Gastrocnemius medialis (tissue), 4 donors: ENCODE measurements at places on chromosomes 3 and 15. TPM values are rescaled to one million over a fixed set of nuclear protein-coding genes. Genes with fewer than 3 reads are reported as not detected.

DNA sequence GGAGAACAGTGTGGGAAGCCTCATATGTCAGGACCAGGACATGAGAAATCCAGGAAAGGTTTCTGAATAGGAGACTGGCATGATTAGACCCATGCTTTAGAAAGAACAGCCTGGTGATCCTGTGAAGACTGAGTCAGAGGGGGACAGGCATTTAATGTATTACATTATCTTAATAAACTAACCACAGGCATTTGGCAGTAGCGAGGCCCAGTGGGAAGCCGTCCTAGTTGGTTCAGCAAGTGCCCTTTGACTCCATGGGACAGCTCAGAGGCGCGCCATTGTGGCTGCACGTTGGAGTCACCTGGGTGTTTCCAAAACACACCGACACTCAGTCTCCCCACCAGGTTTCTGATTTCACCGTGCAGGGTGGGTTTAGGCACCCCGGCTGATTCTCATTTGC, 90.5 kb upstream of the DGKG start:
- no peaks in the 10 kb centered on the region for H3K27me3 ChIP-seq
- H3K4me3 ChIP-seq, result no peak overlapping the region
- no peak for DNase-seq
- no peaks in the 10 kb centered on the region for H3K4me1 ChIP-seq
- no peak overlapping the region for H3K27ac ChIP-seq
- no peaks in the 10 kb centered on the region for H3K36me3 ChIP-seq

DNA sequence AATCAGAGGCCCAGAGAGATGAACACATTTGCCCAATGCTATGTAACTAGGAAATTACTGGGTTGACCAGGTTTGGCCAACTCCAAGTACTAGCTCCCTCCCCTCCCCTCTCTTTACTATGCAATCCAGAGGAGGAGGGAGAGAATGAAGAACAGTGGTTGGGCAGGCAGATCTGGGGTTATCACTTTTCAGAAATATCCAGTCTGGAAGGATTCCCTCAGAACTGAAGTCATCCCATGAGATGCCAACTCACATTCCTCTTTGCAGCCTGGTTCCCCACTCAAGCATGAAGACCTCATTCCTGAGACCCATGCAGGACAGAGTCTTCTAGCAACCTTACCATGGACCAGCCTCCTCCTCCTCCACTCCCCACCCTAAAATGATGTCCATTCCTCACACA, 201.1 kb downstream of the TLE3 start:
- no peak overlapping the region for H3K4me3 ChIP-seq
- H3K4me1 ChIP-seq, result peaks cover 13% of the 10 kb centered on the region
- H3K36me3 ChIP-seq, result no peaks in the 10 kb centered on the region
- no peaks in the 10 kb centered on the region for H3K27me3 ChIP-seq

DNA sequence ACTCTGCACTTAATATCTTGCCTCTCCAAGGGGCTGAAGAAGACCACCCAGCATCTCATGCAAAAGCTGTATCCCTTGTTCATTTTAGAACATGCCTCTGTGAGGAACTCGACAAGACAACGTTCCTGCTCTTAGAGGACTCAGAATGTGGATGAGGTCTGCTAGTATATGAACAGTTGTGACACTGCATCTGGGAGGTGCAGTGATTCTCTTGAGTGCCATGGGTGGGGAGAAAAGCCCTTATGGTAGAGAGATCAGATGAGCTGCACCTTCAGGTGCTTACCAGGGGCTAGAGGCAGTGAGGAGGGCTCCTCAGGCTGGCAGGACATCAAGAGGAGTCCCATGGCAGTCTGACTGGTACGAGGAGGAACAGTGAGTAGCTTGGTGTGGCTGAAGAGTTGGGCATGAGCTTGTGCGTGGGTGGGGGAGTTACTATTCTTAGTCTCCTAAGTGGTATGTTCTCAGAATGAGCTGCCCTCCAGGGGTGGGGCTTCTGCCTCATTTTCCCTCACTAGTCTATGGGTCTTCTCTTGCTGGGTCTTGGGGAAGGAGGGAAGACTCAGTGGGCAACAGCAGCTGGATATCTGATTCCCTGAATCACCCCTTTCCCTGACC, 56.7 kb upstream of the ATP2B2 start:
- DNase-seq, result no peak
- no peak overlapping the region for H3K27ac ChIP-seq
- H3K36me3 ChIP-seq, result no peaks in the 10 kb centered on the region

- no peaks in the 10 kb centered on the region for H3K36me3 ChIP-seq
- H3K4me3 ChIP-seq, result no peak overlapping the region
- DNase-seq, result no peak
- H3K27ac ChIP-seq, result no peak overlapping the region
- no peaks in the 10 kb centered on the region for H3K27me3 ChIP-seq
- no peaks in the 10 kb centered on the region for H3K4me1 ChIP-seq
Measured at GRCh38 chr3:182501856-182502255, 291.4 kb upstream of the ATP11B start.

- peaks cover 22% of the 10 kb centered on the region for H3K4me1 ChIP-seq
- no peaks in the 10 kb centered on the region for H3K27me3 ChIP-seq
- H3K36me3 ChIP-seq, result no peaks in the 10 kb centered on the region
- H3K27ac ChIP-seq, result no peak overlapping the region
Measured at GRCh38 chr3:184713040-184713355, 1.1 kb upstream of the MAGEF1 start.

DNA sequence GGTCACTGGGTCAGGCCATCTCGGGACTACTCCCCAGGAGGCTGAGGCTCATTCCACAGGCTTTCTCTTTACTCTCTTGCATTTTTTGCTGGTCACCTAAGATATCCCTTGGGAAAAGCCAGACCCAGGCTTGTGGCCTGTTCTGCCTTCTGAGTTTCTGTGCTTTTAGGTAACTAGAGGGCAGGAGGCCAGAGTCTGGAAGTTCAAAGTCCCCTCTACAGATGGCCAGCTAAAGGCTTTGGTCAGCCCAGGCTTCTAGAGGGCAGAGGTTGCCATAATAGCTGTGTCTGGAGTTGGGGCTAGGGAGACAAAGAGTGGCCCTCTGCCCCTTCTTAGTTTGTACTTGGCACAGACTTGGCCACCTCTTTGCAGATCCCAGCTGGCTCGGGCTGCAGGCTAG, 8.4 kb upstream of the PARP6 start:
- DNase-seq, result no peak
- H3K4me1 ChIP-seq, result no peaks in the 10 kb centered on the region
- H3K27ac ChIP-seq, result no peak overlapping the region

DNA sequence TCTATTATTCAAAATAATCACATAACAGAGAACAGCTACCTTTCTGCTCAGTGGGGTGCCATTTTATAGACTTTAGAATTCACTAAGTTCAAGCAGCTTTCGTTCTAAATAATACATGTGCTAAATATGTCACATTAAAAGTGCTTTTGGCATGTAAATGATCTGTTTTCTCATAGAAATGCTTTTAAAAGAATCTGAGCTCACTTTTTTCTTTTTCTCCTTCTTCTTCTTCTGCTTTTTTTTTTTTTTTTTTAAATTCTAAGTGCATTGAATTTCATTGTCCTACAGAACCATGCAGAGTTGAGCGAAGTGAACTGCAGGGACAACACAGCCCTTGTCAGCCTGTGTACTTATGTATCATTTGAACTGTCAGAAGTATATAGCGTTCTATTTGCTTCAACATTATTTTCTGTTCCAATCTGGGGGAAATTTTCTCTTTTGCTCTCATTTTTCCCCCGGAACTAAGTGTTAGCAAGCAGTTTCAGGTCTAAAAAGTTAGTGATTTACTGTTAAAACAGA, 193.8 kb upstream of the TMCO5A start:
- DNase-seq, result no peak
- H3K4me1 ChIP-seq, result no peaks in the 10 kb centered on the region
- H3K27me3 ChIP-seq, result no peaks in the 10 kb centered on the region
- no peak overlapping the region for H3K27ac ChIP-seq

GRCh38 chr3:72322264-72322976, 525.8 kb downstream of the SHQ1 start:
- no peaks in the 10 kb centered on the region for H3K36me3 ChIP-seq
- no peaks in the 10 kb centered on the region for H3K27me3 ChIP-seq
- DNase-seq, result no peak
- no peak overlapping the region for H3K4me3 ChIP-seq

DNA sequence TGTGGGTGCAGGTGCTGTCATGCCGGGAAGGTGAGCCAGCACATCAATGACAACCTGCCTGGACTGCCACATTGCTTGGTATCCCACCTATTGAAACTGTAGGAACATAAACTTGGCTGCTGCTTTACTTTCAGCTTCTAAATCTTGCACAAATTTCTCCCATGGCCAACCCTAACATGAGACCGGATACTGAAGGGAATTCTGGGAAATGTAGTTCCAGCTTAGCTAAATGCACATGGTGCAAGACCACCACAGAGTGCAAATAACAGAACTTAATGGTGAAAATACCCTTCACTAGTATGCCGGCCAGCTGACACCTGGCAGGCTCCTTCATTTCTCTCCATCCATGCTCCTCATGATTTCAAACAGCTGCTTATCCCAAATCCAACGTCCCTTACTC, 247.4 kb downstream of the ARRDC4 start:
- no peak overlapping the region for H3K4me3 ChIP-seq
- H3K27me3 ChIP-seq, result no peaks in the 10 kb centered on the region
- no peak for DNase-seq
- no peaks in the 10 kb centered on the region for H3K4me1 ChIP-seq
- no peak overlapping the region for H3K27ac ChIP-seq

- peak overlapping the region; percentile 81 for H3K27ac ChIP-seq
- peaks cover 85% of the 10 kb centered on the region for H3K4me1 ChIP-seq
- no peaks in the 10 kb centered on the region for H3K36me3 ChIP-seq
- no peak overlapping the region for H3K4me3 ChIP-seq
- peak; percentile 95 for DNase-seq
Measured at GRCh38 chr3:12954891-12955650, 113.7 kb upstream of the RPL32 start.

GRCh38 chr3:154480033-154480432, 50.0 kb upstream of the GPR149 start:
- no peak overlapping the region for H3K27ac ChIP-seq
- no peaks in the 10 kb centered on the region for H3K36me3 ChIP-seq
- H3K4me3 ChIP-seq, result no peak overlapping the region
- H3K4me1 ChIP-seq, result no peaks in the 10 kb centered on the region
- no peaks in the 10 kb centered on the region for H3K27me3 ChIP-seq

- no peak for DNase-seq
- no peaks in the 10 kb centered on the region for H3K27me3 ChIP-seq
- H3K27ac ChIP-seq, result no peak overlapping the region
- H3K36me3 ChIP-seq, result no peaks in the 10 kb centered on the region
- no peak overlapping the region for H3K4me3 ChIP-seq
Measured at GRCh38 chr3:183381179-183381578, 47.2 kb downstream of the MCF2L2 start.

DNA sequence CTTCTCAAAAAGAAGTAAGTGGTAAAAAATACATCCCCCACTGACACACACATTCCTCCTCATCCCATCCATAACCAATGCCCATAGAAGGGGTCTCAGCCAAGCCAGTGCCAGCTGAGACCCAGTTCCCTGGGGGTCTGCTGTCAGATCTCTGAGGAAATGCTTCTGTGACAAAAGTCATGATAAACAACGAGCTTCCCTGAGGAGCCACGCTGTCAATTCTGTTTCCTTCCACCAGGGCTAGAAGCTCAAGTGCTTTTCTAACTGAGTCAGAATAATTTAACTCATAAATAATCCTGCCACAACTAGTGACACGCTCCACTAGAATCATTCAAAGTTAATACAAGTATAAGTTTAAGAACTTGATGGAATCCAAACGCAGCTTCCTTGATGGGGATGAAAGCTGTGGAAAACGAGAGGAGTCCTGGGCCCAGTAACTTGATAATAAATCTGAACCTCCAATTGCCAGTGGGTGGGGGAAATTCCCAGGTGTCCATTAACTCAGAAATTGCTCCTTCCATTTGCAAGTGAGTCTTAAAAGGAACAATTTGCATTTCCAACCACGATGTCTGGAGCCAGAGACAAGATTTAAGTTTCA, 348.7 kb upstream of the LMCD1 start:
- no peak for DNase-seq
- H3K4me3 ChIP-seq, result no peak overlapping the region
- no peaks in the 10 kb centered on the region for H3K36me3 ChIP-seq
- H3K27me3 ChIP-seq, result no peaks in the 10 kb centered on the region

GRCh38 chr3:107651782-107652181, 129.0 kb downstream of the BBX start:
- no peak overlapping the region for H3K27ac ChIP-seq
- DNase-seq, result no peak
- peaks cover 14% of the 10 kb centered on the region for H3K4me1 ChIP-seq
- H3K36me3 ChIP-seq, result no peaks in the 10 kb centered on the region
- no peaks in the 10 kb centered on the region for H3K27me3 ChIP-seq

GRCh38 chr3:45048244-45048643, 22.1 kb downstream of the CLEC3B start:
- no peaks in the 10 kb centered on the region for H3K27me3 ChIP-seq
- no peak for DNase-seq
- no peaks in the 10 kb centered on the region for H3K36me3 ChIP-seq
- no peaks in the 10 kb centered on the region for H3K4me1 ChIP-seq

GRCh38 chr3:170046269-170047132, 8.7 kb downstream of the GPR160 start:
- H3K4me3 ChIP-seq, result no peak overlapping the region
- no peak overlapping the region for H3K27ac ChIP-seq
- H3K36me3 ChIP-seq, result no peaks in the 10 kb centered on the region
- H3K4me1 ChIP-seq, result no peaks in the 10 kb centered on the region

DNA sequence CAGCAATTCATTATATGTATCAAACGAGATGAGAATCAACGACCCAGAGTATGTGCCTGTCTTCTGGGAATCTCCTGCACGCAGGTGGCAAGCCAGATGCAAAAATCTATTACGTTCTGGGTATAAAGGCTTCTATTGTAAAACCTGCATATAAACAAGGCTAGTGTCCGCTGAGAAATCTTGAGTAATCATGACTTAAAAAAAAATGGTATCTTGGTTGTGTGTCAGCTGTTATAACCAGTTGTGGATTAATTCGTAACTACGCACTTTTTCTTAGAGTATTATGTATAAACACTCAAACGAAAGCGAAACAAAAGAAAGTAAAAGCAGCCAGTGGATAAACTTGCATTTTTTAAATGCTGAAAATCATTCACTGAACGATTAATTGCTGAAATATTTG, 509.1 kb downstream of the RSL24D1 start:
- no peaks in the 10 kb centered on the region for H3K4me1 ChIP-seq
- H3K4me3 ChIP-seq, result no peak overlapping the region
- DNase-seq, result no peak
- H3K36me3 ChIP-seq, result no peaks in the 10 kb centered on the region
- no peak overlapping the region for H3K27ac ChIP-seq

The ZDHHC3 gene
- 80.9 TPM for total RNA-seq

The TGM5 gene
- not detected for total RNA-seq

The ATP1B3 gene
- 18.3 TPM for total RNA-seq

The ISLR gene
- 23.3 TPM for total RNA-seq

The KBTBD8 gene
- 1.9 TPM for total RNA-seq

The FAM3D gene
- not detected for total RNA-seq

The A4GNT gene
- not detected for total RNA-seq

The RPL22L1 gene
- total RNA-seq, result 28.3 TPM

The GHRL gene
- not detected for total RNA-seq

The SYNPR gene
- not detected for total RNA-seq

The SNRK gene
- 18.4 TPM for total RNA-seq
